ENCODE measurements at places on chromosomes 1 and 21.

DNA sequence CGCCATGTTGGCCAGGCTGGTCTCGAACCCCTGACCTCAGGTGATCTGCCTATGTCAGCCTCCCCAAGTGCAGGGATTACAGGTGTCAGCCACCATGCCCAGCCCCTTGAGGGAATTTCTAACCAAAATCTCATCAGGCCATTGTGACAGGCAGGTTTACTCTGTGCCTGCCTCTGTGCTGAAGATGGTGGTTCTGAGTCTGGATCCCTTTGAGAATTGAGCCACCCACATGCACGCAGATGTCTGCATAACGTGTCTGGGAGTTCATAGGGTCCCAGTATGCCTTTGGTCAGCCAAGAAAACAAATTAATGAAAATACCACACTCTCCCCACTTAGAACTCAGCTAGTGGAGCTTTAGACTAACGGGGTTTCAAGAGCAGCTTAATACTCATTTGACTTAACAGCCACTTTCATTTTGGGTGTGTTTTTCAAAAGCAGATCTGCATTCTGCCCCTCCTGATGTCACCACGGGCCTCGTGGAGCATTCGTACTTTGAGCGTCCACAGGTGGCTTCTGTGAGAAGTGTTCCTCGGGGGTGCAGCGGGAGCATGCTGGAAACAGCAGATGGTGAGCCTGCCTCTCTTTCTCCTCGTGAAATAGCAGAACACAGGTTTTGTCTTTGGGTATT lies 45.3 kb downstream of the DIP2A start:
- no peak for DNase-seq

GRCh38 chr21:21373969-21374368 lies 375.8 kb downstream of the NCAM2 start:
- no peak for DNase-seq

DNA sequence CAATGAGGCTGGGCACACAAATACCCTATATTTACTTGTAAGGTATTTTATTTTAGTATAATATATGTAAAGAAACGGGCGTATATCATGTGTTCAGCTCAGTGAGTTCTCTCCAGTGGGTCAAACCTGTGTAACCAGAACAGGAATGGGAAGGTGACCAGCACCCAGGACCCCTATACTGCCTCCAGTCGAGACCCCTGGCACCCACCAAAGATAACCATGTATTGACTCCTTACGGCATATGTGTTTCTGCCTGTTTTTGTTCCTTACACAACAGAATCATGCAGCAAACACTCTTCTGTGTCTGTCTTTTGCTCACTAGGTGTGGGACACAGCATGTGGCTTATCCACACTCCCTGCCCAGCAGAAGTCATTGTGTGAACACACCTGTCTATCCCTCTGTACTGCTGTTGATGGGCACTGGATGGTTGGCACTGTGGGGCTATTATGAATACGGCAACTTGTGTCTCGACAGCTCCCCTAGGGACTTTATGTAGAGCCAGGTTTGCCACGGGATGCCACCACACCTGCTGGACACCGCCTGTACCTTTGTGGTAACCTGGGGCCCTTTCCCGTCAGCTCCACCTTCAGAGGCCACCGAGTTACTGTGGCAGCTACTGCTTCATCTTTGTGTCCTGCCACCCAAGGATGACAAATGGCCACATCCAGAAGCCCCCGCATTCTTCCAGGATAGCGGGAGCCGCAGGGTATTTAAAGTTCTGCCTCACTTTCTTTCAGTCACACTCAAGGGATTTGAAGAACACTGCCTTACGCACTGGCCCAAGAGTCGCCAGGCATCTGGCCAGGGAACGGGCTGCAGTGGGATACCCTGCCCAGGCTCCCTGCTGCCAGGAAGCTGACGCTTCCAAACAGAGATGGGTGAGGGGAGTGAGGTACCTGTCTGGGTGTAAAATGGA lies 23.5 kb upstream of the C2CD2 start:
- no peak for DNase-seq

- DNase-seq, result no peak
These were observed 72.1 kb upstream of the ZBTB40 start for GRCh38 chr1:22379566-22379965.

DNA sequence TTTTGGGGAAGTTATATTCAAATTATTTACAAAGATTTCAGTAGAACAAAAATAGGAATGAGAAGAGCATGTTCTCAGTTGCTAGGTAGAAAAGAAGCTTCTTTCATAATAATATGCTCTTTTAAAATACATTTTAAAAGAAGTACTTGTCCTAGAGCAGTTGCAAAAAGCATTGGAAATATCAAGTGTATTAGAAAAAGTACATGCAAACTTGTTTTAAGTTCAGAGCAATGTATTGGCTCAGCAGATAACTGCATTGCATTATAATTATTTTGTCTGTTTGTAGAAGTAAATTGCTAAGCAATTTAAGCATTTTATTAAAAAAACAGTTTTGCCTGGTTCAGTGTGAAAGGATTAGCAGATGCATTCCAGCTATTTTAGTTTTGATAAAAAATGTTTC lies 806.4 kb downstream of the USP25 start:
- no peak for DNase-seq

DNA sequence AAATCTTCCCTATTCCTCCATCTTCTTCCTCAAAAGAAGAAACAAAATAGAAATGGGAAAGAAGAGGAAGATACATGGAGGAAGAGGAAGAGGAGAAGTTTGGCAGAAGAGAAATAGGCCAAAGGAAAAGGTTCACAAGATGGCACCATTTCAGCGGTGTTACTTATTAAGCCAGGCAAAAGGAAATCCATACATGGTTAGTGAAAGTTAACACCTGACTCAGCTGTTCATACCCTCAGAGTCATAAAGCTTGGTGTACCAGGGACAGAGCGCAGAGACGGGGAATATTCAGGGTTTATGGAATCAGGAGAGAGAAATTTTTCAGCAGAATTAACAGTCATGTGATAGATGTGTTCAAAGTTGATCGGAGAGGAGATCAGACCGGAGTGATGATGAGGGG lies 70.6 kb downstream of the COQ8A start:
- DNase-seq, result no peak

- DNase-seq, result no peak
These were observed 868.0 kb downstream of the USP25 start for GRCh38 chr21:16597753-16598152.

GRCh38 chr21:31022306-31022705 lies 16.0 kb downstream of the KRTAP19-8 start:
- DNase-seq, result no peak

Data from AG04450 (cell line).